ENCODE measurements at places on chromosomes 5 and 9. TPM values are rescaled to one million over a fixed set of nuclear protein-coding genes. Genes with fewer than 3 reads are reported as not detected.

The ZNF346 gene
- total RNA-seq = 16.5 TPM

The TAF11L5 gene
- total RNA-seq = not detected

- DNase-seq = no peak
Measured at GRCh38 chr9:37555786-37556185, 20.4 kb downstream of the FBXO10 start.

The PTBP3 gene
- total RNA-seq = 176 TPM

DNA sequence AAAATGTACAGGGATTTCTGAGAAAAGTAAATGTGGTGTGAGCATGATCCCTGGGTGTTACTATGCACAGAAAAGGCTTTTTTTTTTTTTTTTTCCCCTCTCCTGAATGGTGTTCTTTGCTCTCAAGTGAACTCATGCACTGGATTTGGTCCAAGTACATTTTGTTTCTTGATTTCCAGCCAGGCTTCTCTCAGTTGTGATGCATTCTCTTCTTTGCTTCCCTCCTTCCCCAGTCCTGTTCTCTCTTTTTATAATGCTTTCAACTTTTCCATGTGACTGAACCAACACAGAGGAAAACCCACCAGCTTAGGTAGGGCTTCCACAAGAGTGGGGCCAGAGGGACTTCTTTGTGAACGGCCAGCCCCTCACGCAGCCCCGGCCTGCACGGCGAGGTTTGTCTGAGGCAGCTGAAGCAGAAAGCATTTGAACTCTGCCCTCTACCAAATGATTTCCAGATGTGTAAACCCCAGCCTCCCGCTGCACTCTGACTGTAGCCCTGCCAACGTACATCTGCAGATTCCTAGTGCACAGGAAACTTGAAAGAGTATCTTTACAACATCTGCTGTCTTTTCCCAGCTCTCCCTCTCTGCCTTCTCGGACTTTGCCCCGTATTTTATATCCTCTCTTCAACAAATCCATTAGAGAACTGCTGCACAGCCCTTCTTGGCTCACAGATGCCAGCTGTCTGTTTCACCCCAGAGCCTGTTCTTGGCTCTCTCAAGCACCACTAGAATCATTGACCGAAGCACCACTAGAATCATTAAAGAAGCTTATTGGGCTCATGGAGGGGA lies 71.8 kb upstream of the CD180 start:
- no peak for DNase-seq

The SLC30A5 gene
- 45.1 TPM for total RNA-seq

GRCh38 chr5:57841676-57842363 lies 359.2 kb upstream of the ACTBL2 start:
- DNase-seq = no peak

The KCNV2 gene
- not detected for total RNA-seq

GRCh38 chr9:127128341-127129072 lies 6.1 kb upstream of the ANGPTL2 start:
- no peak for DNase-seq

The DAB2 gene
- total RNA-seq = 0.26 TPM

The VLDLR gene
- 14.5 TPM for total RNA-seq

The LPCAT1 gene
- total RNA-seq = 42.5 TPM

The ZNF622 gene
- total RNA-seq = 30.9 TPM

The SOHLH1 gene
- not detected for total RNA-seq

DNA sequence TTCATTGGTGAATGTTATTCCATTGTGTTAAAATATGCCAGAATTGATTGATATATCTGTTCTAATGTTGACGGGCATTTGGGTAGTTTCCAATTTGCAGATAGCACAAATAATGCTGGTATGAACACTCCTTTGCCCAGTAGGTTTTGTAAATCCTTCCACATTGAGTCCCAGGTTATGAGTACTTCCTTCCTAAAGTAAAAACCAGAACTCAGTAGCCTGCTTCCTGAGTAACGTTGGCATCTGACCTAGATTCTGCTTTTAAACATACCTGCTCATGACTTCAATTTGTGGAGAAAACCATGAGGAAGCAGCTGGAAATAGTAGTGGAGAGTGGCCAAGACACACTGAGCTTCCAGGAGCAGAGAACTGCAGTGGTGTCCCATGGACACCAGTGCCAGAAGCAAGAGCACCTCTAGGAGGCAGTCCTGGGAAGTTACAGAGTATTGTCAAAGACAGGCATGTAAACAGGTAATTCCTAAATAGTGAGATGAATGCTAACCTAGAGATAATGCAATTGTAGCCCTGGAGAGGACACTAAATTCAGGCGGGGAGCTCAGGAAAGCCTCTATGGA lies 24.3 kb upstream of the RASGRF2 start:
- no peak for DNase-seq

DNA sequence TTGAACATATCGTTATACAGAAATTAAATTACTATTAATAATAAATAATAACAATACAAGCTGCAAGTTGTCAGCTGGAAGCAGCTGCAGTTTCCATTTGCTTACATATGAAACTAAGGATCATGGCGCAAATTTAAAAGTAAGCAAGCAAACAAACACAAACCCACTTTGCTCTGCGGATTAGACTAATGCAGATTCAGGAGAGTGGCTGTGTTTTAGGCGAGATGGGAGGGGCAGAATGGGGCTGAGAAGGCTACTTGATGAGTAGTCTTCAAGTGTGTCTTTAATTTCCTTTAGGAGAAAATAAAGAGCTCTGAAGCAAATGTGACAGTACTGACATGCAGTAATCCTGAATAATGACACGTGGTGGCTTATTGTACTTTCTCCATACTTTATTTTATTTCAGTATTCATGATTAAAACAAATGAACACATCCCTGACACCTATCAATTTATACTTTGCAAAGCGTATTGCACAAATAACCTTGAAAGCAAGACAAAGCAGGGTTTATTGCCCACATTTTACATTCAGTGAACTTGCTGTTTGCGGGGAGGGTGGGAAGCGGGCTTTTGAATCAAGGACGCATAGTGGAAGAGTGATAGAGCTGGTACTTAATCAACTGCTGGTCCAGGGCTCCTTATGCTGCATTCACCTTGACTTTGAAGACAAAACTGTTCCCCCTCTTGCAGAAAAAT lies 221.4 kb upstream of the TRIM32 start:
- no peak for DNase-seq

The ENG gene
- 13.9 TPM for total RNA-seq

GRCh38 chr9:28774433-28775235 lies 1201.4 kb upstream of the C9orf72 start:
- DNase-seq = no peak

DNA sequence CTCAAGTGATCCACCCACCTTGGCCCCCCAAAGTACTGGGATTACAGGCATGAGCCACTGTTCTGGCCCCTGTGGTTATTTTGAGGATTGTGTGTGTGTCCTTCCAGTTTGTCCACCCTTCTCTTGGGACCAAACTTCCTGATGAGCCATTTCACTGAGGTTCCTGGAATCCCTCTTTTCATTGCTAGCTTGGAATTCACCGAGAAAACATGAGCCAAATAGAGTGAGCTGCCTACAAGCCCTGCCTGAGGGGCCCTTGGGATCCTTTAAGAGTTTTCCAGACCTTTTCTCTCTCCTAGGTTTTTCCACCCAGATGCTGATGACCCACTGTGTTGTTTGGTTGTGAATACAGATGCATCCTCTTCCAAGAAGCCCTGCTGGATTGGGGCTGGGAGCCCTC lies 13.2 kb upstream of the KIF12 start:
- no peak for DNase-seq

The CDX1 gene
- not detected for total RNA-seq

The FAM153A gene
- total RNA-seq = 38.8 TPM

DNA sequence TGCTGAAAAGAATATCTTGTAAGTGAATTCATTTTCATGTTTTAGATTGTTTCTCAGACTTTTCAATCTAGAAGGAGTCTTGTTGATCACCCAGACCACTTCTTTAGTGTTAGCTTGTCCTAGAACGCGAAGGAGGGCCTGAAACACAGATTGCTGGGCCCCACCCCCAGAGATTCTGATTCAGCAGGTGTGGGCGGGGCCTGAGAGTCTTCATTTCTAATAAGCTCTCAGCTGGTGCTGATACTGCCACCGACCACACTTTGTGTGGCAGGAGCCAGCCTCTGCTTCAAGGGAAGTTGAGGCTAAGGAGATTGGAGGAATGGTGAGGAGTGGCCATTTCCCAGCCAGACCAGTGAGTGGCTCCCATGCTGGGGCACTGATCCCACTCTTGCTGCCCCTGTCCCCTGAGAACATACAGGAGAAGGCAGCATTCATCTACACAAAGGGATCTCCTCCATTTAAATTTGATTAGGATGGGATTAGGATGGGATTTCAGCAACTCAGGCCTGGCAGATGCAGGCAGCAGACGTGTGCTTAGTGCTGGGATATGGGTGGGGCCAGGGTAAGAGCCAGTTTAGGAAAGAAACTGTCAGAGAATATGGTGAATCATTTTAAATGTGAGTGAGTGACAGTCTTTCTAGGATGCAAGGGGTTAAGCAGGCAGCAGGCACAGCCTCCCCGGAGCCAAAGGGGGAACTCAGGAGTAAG lies 35.9 kb downstream of the ZNF618 start:
- no peak for DNase-seq

- no peak for DNase-seq
Measured at GRCh38 chr5:140181002-140181483, 6.1 kb downstream of the CYSTM1 start.

- DNase-seq = no peak
Measured at GRCh38 chr5:82624062-82624461, 345.9 kb upstream of the RPS23 start.

GRCh38 chr5:1322036-1322900 lies 22.6 kb downstream of the CLPTM1L start:
- DNase-seq = no peak

The C9orf50 gene
- total RNA-seq = not detected

GRCh38 chr9:136961279-136962065 lies 9.4 kb downstream of the LCN12 start:
- no peak for DNase-seq

GRCh38 chr5:41831155-41831554 lies 39.1 kb downstream of the OXCT1 start:
- DNase-seq = no peak

The FGD3 gene
- total RNA-seq = 41.8 TPM

The TMOD1 gene
- 1.3 TPM for total RNA-seq

The NMUR2 gene
- not detected for total RNA-seq

The DBH gene
- not detected for total RNA-seq

- no peak for DNase-seq
Measured at GRCh38 chr5:102583276-102584124, 84.7 kb upstream of the SLCO6A1 start.

Measured in activated CD4-positive, alpha-beta T cell treated with anti-CD3 and anti-CD28 coated beads for 36 hours (primary cell).